Karpas-422 (cell line): ENCODE measurements at places on chromosomes 4 and X.

DNA sequence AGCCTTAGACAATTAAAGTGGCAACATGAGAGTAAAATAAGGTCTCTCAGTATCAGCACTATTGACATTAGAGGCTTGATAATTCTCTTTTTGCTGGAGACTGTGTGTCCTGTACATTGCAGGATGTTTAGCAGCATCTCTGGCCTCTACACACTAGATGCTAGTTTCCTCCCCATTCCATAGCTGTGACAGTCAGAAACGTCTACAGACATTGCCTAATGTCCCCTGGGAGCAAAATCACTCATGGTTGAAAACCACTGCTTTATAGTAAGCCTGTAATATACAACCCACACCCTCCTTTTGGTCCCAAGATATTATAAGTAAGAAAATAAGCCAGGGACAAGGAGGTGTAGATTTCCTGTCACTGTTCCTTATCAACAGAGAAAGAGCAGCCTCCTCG is 166.0 kb downstream of the FRMPD4 start:
- peak; percentile 45 for DNase-seq

- no peak for DNase-seq
Measured at GRCh38 chr4:72587334-72587733, 18.3 kb upstream of the ADAMTS3 start.

GRCh38 chrX:78384486-78384885 is 57.1 kb upstream of the CYSLTR1 start:
- no peak for DNase-seq

DNA sequence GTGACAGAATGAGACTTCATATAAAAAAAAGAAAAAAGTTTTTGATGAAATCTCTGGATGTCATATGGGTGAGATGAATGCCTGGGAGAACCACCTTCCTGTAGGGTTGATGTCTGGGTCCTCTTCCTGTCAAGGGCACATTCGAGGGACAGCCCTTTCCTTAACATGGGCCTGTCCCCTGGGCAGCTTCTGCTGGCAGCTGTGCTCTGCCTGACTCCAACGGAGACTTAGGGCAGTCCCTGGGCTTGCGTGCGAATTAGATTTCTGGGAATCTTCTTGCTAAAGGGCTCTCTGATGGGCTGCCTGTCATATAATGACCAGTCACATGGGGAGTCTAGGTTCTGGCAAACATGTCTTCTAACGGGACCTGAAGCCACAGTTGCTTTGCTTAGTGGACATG is 40.7 kb downstream of the TNIP2 start:
- no peak for DNase-seq
